ENCODE measurements at places on chromosomes 5 and 9.

GRCh38 chr9:103530934-103531333, 535.8 kb downstream of the CYLC2 start:
- DNase-seq: no peak

DNA sequence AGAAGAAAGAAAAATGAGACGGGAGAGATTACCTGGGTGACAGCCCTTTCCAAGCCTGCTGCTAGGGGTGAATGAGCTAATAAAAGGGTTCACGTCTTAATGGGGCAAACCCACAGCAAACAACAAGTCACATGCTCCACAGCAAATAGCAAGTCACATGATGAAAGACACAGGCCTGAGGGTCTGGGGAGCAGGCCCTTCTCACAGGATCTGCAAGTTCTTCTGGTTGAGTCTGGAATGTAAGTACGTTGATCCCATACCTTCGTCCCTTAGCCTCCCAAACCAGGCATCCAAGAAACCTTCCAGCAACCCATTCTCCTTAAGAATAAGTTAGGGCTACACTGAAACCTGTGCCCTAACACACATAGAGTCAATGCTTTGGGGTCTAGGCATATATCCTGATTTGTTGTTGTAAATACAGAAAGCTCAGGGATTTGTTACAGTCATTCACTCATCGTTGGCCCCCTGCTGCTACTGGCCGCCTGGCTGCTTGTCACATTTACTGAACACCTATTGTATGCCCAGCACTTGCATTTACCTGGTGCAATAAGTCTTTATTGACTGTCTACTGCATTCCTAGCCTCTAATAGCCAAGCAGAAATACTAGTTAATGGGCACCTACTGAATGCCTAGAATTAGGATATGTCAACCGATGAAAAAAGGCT, 43.3 kb upstream of the MSX2 start:
- no peak for DNase-seq

DNA sequence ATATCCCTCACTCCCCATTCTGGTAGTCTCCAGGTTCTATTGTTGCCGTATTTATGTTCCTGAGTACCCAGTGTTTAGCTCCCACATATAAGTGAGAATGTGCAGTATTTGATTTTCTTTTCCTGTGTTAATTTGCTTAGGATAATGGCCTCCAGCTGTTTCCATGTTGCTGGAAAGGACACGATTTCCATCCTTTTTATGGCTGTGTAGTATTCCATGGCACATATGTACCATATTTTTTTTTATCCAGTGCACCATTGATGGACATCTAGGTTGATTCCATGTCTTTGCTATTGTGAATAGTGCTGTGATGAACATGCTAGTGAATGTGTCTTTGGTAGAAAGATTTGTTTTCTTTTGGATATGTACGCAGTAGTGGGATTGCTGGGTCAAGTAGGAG, 98.2 kb downstream of the NNT start:
- no peak for DNase-seq

DNA sequence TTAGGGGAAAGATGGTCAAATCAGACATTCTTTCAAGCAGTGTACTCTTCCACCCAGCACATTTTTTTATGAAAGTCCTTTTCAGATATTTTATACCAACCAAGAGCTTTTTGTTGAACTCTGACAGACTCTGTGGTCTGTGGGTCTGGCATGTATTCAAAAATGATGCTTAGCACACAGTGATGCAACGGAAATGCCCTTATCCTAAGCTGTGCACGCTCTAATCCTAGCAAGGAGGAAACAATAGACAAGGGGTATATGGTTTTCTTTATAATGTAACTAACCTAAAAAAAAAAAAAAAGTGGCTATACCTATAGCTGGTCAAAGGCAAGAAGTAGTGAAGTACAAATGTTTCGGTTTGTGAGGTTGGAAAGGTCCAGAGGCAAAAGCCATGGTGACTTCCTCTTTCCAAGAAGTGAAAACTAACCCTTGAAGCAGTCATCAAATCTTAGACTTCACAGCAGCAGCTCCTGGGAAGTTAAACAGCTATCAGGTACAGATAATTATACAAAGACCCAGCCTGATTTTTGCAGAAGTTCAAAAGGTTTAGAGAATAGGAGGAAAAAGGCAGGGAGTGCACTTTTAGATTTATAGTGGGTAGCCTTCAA, 82.5 kb downstream of the SEMA6A start:
- DNase-seq: peak; percentile 74

DNA sequence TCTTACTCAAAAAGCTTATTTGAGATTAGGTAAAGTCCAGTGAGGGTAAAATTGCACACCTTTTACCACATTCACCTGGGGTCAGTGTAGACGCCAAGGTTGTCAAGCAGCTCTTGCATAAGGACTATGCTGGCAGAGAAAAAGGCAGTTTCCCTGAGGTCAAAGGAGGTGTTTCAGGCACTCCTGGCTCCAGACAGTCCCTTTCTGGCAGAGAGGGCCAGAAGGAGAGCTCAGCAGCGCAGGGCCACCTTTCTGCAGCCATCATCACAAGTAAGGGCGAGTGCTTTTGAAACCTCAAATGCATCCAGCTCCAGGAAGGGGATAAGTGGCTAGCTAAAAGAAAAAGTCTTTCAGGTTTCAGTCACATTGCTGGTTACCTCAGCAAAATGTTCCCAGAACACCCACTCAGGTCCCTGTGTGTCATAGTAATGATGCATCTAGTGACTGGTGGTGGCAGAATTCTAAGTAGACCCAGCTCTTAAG, 16.7 kb upstream of the IL13 start:
- no peak for DNase-seq

- DNase-seq: no peak
Observed at GRCh38 chr5:146249801-146250200, 46.4 kb downstream of the RBM27 start.

DNA sequence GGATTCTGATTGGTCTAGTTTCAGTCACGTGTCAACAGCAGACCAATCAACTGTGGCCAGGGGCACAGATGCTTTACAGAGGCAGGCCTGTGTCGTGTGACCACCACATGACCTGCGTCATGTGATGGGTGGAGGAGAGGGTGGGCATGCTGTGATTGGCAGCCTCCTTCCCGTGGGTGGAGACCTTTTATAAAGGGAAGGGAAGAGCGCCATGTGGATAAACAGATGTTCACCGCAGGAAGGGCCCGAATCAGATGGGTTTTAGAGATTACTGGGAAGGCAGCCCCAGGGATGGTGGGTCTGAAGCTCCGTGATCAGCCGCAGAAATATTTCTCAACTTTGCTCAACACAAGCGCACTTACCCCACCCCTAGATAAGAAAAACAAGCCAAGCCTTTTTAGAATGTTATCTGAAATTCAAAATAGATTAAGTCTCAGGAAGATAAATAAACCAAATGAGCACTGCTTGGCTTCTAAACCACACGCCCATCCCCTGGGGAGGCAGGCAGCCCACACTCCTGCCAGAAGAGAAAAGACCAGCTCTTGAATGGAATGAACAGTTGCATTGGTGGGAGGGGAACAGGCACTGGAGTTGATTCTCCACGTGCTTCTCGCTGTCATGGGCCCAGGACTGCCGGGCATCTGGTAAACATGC, 43.6 kb downstream of the ROPN1L start:
- peak; percentile 96 for DNase-seq

DNA sequence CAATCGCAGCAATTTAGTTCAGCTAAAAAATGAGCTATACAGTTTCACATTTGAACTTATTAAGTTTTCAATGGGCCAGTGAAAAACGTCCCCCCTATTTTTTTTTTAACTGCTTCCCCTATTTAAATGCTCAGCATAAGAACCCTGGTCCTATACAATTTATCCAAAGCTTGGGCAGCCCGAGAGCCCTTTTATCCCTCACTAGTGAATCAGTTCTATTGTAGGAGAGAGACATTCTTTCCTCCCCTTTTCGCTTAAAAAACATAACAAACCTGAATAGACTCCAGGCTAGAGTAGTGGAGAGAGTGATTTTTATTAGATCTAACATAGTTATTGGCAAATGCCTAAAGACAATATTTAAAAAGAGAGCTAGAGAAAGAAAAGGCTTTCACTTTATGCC, 1.4 kb downstream of the LIX1 start:
- no peak for DNase-seq

DNA sequence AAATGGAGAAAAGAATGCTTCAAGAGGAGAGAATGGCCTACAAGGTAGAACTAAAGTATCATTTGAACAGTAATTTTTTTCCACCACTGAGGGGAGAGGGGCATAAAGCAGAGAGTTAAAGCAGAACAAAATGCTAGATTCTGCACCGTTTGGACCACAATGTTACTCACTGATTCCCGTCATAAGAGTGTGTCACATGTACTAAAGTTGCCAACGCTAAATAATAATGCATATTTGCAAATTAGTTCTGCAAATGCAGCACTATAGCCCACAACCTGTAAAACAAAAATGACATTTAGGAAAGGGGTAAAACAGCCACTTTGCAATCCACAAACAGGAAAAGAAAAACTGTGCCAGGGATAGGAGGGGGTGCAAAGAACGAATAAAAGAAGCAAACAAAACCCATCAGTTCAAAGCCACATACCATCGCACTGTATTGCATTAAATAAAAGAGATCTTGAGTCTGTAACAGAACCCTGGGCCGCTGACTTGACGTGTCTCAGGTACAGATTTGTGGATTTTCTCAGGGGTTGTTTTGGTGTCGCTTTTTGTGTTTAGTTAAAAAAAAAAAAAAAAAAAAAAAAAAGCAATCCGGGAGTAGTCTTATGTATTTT, 7.7 kb upstream of the NFIB start:
- peak; percentile 43 for DNase-seq

DNA sequence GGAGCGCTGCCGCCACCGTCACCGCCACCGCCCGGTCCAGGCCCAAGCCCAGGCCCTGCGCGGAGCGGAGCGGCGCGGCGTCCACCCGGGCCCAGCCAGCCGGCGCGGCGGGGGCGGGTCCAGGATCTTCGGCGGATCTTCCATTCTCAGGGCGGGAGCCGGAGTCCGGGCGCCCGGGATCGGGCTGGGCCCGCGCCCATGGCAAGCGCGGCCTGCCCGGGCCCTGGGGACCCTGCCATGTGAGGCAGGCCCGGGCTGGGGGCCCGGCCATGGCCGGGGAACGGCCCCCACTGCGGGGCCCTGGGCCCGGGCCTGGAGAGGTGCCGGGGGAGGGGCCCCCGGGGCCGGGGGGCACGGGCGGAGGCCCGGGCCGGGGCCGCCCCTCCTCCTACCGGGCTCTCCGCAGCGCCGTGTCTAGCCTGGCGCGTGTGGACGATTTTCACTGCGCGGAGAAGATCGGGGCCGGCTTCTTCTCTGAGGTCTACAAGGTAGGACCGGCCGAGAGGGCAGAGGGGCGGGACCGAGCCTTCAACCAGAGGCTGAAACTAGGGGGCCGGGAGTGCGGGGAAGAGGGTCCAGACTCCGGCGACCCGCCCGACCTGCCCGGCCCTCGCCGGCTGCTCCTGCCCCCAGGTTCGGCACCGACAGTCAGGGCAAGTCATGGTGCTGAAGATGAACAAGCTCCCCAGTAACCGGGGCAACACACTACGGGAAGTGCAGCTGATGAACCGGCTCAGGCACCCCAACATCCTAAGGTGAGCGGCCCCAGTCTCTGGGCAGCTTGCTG, 482 bp downstream of the TESK1 start:
- DNase-seq: peak; percentile 18

DNA sequence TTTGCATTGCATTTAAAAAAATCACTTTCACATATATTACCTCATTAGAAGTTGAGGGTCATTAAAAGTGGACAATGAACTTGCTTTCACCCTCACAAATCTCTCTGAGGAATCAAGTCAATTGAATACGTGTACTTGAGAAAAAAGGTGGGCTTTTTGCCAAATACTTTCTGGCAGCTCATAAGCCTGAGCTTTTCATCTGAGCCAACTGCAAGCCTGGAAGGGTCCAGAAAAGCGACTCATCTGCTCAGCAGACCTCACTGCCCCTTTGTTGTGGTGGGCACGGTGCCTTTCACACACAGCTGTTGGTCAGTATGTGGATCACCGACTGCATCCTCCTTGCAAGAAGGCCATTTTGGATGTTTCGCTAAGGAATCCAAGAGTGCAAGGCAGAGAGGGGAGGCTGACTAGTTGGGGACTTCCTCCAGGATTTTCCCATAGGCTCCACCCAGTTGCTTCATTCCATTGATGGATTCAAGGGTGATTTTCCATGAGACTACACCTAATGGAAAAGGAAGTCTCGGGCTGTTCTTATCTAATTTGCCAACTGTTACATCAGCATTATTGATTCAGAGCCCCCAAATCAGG, 564.7 kb downstream of the PDE4D start:
- peak; percentile 76 for DNase-seq

- DNase-seq: no peak
Observed at GRCh38 chr9:106092083-106092482, 397.7 kb downstream of the TMEM38B start.

- DNase-seq: no peak
Observed at GRCh38 chr9:136192289-136193126, 12.4 kb downstream of the LHX3 start.

- no peak for DNase-seq
Observed at GRCh38 chr9:83934569-83935275, 13.5 kb upstream of the KIF27 start.
